ENCODE measurements at places on chromosomes 2 and 18.
A peak's percentile ranks its signal among the peaks of the same experiment; 100 is the strongest.

DNA sequence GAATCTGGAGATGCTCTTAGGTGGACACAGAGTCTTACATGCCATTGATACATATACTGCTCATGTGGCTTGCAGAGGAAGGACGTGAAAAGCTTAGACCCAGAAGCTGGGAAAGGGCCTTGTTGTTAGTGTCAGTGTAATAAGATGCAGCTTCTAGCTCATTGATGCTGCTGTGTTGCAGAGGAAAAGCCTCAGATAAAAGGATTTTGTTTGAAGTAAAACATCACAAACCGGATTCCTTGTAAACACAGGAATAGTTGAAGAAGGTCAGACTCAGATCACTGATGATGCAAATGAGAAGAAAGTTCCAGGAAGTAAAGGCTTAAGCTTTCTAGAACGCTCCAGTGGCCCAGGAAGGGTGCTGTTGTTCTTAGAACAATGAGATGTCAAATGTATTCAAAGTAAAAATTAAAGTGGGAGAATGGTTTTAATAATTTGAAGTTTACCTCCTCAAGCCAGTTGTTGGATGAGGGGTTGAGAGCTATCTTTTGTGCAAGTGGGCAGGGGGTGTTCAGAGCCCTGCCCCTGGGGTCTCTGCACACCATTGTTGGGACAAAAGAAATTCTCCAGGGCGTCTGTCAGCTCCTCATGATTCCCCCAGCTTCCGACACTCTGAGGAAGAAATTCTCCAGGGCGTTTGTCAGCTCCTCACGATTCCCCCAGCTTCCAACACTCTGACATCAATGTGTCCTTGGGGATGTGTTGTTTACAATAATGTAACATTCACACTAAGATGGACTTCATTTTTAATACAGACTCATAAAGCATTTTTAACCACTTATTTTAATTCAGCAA, 61.3 kb upstream of the CHMP1B start:
- peak overlapping the region; percentile 89 for H3K27ac ChIP-seq
- no peak overlapping the region for H3K4me3 ChIP-seq
- H3K4me1 ChIP-seq = peaks cover 22% of the 10 kb centered on the region
- H3K36me3 ChIP-seq = peaks cover 17% of the 10 kb centered on the region

- no peak for DNase-seq
- H3K36me3 ChIP-seq = no peaks in the 10 kb centered on the region
- H3K4me1 ChIP-seq = no peaks in the 10 kb centered on the region
These were observed 56.6 kb downstream of the FAM228A start for GRCh38 chr2:24231461-24231881.

DNA sequence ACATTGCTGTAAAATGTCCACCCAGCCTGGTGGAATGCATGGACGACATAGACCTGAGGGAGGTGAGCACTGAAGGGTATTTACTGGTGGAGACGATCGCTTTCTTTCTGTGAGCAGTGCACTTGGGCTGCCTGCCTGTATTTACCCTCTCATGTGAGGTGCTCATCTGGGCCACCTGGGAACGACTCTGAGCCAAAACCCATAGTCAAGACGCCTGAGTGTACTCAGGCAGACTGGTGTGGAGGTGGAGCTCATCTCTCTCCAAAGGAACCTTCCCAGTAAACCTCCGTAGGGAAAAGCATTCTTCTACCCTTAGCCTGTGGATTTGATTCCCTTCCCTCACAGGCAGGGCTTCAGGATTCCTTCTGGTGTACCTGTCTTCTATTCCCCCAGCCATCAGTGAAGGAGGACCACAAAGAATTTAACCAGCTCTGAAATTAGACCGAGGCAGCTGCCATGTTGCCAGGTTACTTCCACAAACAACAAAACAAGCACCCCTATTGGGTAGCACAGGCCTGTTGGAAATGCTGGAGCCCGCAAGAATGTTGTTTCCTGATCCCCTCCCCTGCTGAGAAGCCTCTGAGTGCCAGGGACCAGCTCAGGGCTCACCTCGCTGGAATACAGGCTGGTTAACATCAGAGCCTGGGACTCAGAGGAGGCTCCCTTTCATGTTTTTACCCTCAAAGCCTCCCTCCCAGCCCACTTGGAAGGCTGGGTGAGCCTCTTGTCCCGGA, 47.5 kb upstream of the TXNDC2 start:
- DNase-seq = peak; percentile 95
- no peak overlapping the region for H3K4me3 ChIP-seq
- H3K36me3 ChIP-seq = no peaks in the 10 kb centered on the region
- H3K27me3 ChIP-seq = no peaks in the 10 kb centered on the region
- H3K27ac ChIP-seq = no peak overlapping the region

DNA sequence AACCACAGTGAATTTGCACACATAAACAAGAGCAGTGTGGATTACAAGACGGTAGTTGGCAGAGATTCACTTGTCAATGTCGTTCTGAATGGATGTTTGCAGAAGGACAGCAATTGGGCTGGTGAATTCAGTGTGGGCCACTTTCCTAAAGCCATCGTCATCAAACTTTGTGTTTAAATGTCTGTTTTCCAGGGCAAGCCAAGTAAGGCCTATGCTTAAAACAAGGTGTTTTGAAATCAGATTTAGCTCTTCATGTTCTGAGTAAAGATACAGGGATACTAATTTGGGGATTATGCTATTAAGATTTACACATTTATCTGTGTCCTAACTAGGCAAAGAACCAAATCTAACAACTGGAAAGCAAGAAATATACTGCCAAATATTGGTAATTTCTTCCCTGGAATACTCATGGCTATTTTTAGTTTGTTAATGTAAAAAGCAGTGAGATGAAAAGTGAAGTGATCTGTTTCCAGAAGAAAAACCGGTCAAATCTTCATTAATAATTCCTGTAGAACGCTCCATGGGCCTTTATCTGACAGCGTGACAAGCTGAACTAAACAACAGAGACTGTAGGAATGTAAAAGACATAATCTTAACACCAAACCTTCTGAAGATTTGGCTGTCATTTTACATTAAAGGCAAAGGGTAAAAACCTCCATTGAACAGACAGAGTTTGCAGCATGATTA, 175.7 kb downstream of the ICOS start:
- H3K36me3 ChIP-seq = no peaks in the 10 kb centered on the region
- H3K27me3 ChIP-seq = no peaks in the 10 kb centered on the region
- H3K4me3 ChIP-seq = no peak overlapping the region
- no peak overlapping the region for H3K27ac ChIP-seq
- no peaks in the 10 kb centered on the region for H3K4me1 ChIP-seq

DNA sequence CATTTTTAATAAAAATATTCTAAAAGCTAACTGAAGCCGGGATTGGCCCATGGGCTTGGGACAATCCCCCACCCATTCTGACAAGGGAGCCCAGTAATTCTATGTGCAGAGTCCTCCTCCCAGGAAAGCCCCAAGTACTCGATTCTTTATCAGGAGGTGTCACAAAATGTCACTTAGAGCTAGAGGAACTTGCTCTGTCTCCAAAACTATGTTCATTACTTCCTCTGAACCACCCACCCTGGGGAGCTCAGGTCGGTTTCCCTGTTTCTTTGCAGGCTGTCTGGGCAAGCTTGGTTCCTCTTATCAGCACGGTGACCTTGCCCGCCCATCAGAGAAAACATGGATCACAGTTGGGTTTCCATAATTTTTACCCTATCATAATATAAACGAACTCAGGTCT, 430.6 kb upstream of the ID2 start:
- H3K27me3 ChIP-seq = no peaks in the 10 kb centered on the region
- peaks cover 7% of the 10 kb centered on the region for H3K4me1 ChIP-seq
- H3K36me3 ChIP-seq = no peaks in the 10 kb centered on the region
- H3K27ac ChIP-seq = no peak overlapping the region
- peak overlapping the region; percentile 64 for H3K4me3 ChIP-seq

DNA sequence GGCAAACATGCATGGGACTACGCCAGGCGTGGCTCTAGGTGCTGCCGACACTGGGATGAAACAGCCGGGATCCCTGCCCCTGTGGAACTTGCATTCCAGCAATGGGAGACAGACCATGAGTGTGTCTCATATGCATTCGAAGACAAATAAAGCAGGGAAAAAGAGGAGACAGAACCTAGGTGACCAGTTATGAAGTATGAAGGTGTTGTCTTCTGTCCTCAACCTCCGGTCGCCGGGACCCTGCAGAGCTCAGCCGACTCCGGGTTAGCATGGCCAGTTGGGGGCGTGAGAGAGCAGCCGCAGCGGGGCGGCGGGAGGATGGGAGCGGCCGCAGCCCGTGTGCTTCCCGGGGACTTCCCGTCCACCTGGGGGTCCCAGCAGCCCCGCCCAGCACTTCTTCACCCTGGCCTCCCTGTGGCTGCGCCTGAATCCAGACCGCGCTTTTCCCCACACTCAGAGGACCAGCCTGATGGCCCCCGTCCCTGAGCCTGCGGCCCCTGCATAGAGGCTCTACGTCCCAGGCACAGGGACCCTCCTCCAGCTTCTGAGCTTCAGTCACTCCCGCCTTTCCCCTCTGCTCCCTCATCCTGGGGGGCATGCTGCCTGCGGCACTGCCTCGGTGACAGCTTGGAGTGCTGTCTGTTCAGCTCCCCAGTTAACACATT, 11.4 kb downstream of the ID2 start:
- no peak overlapping the region for H3K27ac ChIP-seq
- no peaks in the 10 kb centered on the region for H3K27me3 ChIP-seq
- H3K36me3 ChIP-seq = no peaks in the 10 kb centered on the region
- peak; percentile 91 for DNase-seq

- DNase-seq = peak; percentile 83
- no peaks in the 10 kb centered on the region for H3K27me3 ChIP-seq
- H3K36me3 ChIP-seq = no peaks in the 10 kb centered on the region
- no peak overlapping the region for H3K27ac ChIP-seq
- H3K4me3 ChIP-seq = no peak overlapping the region
These were observed 30.0 kb downstream of the NGEF start for GRCh38 chr2:232982926-232983668.

GRCh38 chr2:216501854-216502253, 3.2 kb downstream of the RPL37A start:
- H3K4me3 ChIP-seq = peak overlapping the region; percentile 99
- H3K27me3 ChIP-seq = no peaks in the 10 kb centered on the region
- no peak for DNase-seq
- peaks cover 62% of the 10 kb centered on the region for H3K36me3 ChIP-seq

DNA sequence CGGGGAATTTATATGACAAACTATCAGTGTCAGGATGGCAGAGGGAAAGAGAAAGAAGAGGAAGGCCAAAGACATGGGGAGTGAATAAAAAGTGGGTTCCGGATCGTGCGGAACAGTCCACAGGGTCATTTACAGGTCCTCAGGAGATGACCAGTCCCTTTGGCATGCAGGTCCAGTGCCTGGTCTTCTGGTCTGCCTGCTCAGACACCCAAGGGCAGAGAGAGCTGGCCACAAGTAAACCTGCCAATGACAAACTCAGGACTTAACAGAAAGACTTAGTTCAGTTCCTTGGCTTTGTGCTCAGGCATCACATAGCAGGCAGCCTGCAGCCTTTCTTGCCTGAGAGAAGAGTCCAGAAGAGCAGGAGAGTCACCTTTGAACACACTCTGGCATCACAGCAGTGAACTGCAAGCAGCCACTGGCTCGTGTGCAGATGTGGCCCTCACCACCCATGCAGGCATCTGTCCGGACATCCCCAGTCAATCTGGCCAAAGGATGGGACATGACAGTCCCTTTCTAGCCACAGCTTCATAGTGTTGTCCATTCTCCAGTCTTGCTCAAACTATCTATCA, 14.0 kb downstream of the TMEM127 start:
- no peak overlapping the region for H3K4me3 ChIP-seq
- H3K36me3 ChIP-seq = peaks cover 34% of the 10 kb centered on the region
- peak; percentile 75 for DNase-seq

GRCh38 chr18:68041327-68041726, 524.8 kb upstream of the DSEL start:
- no peak for DNase-seq

DNA sequence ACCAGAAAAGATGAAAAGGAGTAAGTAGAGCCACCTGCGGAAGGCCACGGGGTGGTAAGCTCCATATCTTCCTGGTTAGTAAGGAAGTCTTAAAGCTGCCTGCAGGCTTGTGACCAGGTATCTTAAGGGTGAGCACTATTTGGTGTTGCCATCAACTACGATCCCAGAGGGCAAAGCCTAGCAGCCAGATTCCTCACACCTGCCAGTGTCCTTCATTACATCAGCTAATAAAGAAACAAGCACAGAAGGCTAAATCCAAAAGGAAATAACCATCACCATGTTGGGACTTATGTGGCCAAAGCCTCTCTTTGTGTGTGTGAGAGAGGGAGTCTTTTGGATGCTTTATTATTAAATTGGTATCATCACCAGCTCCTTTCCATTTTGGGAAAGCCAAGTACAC, 123.5 kb downstream of the ALK start:
- H3K27me3 ChIP-seq = peaks cover 23% of the 10 kb centered on the region
- H3K4me1 ChIP-seq = no peaks in the 10 kb centered on the region
- H3K4me3 ChIP-seq = no peak overlapping the region

- no peak overlapping the region for H3K4me3 ChIP-seq
- H3K36me3 ChIP-seq = no peaks in the 10 kb centered on the region
- H3K27ac ChIP-seq = no peak overlapping the region
- DNase-seq = no peak
These were observed 797.3 kb downstream of the BCL11A start for GRCh38 chr2:59756150-59756549.

DNA sequence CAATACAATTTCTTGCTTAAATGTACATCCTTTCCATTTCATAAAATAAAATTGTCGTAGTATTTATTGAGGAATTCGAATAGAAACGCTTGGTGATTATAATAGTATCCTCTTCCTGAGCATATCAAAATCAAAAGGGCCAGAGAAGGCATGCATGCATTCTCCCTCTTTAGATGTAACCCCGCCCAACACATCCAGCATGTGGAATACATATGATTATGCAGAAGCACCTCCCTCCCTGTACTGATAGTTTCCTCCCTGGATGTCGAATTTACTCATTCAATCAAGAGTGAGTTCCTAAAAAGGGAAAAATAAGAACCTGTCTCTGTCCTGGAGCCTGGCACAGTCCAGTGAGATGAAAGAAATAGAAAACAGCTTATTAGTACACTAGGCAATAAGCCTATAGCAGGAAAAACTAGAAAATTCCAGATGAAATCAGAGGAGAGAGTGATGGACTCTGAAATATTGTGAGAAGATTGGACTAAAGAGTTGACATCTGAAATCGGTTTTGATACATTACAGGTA, 262.9 kb downstream of the RDH14 start:
- no peak overlapping the region for H3K27ac ChIP-seq
- no peak overlapping the region for H3K4me3 ChIP-seq
- no peaks in the 10 kb centered on the region for H3K27me3 ChIP-seq
- H3K4me1 ChIP-seq = no peaks in the 10 kb centered on the region

DNA sequence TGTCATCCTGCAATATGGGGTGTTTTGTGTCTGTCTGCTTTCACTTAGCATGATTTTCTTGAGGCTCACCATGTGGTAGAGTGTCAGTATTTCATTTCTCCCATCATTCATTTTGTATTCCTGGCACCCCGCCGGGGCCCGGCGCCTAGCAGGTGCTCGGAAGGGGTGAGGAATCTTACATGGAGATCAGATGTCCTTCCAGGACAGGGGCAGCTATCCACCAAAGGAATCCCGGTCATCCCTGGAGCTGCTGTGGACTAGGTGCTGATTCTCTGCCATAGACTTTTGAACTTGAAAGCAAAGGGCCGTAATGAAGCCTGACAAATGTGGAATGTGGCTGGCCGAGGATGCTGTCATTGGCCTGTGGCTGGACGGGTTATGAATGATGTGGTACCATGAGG, 2.4 kb downstream of the PRELID3A start:
- no peak for DNase-seq
- H3K4me3 ChIP-seq = no peak overlapping the region
- H3K27ac ChIP-seq = no peak overlapping the region
- no peaks in the 10 kb centered on the region for H3K36me3 ChIP-seq

Measured in endodermal cell (in vitro differentiated cells).